ENCODE measurements at places on chromosomes 6 and 20. TPM values are rescaled to one million over a fixed set of nuclear protein-coding genes. Genes with fewer than 3 reads are reported as not detected.

DNA sequence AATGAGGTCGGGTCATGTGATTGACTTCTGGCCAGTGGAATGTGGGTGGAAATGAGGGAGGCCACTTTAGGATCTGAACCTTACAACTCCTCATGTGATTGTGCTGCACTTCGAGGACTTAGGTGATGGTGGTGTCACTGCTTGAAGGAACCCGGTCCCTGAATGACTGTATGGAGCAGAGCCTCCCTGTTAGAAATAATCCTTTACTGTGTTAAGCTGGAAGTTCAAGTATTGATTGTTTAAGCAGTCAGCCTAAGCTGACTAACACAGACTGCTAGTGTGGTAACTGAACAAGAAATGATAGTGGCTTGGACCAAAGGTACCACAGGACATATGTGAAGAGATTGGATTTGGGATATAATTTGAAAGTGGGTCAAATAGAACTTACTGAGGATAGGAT lies 138.0 kb downstream of the OPN5 start:
- no peak for DNase-seq

DNA sequence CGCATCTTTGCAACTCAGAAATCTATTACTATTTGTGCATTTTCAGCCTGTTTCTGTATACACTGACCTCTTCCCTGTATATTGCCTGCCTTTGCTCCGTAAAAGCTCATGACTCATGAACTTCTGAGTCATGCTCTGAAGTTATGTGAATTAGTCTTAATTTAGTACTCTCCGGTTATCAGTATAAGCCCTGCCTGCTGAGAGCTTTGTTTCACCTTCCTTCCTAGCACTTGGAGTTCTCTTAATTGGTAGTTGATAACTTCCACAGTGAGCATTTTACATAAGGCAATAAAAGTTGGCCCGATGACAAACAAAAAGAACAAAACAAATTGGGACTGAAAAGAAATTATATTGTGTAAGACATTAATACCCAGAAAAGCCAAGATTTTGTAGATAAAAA lies 231.4 kb downstream of the GJA1 start:
- DNase-seq: no peak

DNA sequence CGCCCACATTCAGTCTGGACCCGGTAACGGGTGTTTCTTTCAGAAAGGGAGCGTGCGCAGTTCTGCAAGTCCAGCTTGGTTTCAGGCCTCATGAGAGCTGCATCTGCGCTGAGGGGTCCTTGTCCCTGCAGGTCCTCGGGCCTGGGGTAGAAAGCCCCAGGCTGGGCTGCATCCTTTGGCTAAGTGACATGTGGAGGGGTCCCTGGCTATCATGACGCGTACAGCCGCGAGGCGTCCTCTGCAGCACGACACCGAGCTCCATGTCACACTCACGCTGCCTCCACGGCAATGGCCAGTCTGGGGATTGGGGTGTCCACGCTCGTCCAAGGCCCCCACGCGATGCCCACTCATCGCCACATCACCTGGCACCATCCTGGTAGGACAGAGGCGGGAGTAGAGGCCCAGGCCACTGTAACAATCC lies 1.7 kb upstream of the KIF25 start:
- DNase-seq: no peak

DNA sequence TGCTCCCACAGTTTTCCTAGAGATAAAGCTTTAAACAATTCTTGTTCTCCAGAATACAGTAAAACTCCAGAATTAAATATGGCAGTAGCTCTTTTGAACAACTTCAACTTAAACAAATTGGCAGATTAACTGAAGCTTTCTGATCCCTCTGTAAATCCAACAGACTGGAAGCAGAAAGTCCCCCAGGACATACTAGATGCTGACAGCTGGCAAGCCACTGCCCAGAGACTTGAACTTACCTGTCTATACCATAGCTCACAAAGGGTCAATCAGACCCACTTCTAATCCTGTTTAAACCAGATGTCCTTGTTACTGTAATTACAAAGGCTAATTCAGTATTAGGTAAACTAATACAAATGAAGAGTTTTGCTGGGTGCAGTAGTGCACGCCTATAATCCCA lies 12.3 kb downstream of the GPLD1 start:
- DNase-seq: no peak

GRCh38 chr6:89745096-89745495 lies 74.5 kb downstream of the MDN1 start:
- no peak for DNase-seq

- no peak for DNase-seq
Measured at GRCh38 chr6:1381481-1382330, 7.7 kb upstream of the FOXF2 start.

DNA sequence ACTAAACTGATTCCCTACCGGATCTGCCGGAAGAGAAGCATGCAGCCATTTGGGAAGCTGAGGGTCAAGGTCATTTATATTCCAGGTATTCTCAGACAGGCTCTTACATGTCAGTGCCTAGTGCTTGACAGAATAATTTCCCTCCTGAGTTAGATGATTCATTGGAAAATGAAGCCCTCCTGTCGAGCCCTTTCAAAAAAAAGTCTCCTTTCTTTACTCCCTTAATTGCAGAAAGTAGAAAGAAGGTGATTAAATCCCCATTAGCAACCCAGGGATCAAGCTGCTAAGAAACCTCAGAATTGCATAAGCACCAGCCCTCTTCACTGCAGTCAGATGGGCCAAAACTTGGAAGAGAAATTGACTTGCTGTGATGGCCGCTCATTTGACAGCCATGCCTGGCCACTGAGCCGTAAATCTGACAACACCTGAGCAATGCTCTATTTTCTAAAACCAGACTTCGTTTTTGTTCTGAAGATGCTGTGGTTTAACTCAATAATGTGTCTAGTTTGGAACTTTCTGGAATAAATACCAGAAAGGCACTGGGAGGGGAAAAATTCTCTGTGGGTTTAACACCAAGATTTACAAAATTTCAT lies 61.0 kb upstream of the ARMH2 start:
- DNase-seq: no peak

DNA sequence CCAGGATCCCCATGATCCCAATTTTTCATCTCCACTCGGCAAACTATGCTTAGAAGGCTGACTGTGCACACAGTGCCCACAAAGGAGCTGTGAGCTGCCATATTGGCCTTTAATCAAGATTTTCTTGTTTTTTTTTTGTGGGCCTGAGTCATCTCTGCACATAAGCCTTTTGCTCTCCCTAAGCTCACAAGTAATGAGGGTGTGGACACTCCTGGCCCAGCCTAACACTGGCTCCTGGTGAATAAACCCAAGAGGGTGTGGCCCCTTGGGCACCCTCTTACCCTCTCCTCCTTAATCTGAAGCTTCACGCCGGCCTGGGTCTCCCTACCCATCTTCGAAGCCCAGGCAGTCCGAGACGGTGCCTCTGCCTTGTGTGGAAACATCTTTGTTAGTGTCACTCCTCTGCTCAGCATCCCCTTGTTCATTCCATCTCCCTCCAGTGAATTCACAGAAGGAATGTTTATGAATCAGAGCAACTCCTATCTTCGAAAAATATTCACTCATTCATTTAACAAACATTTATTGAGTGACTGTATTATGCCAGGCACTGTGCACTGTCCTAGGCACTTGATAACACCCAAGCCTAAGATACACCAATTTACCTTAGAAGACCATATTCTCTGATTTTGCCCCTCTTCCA lies 22.2 kb upstream of the MRPS10 start:
- no peak for DNase-seq

DNA sequence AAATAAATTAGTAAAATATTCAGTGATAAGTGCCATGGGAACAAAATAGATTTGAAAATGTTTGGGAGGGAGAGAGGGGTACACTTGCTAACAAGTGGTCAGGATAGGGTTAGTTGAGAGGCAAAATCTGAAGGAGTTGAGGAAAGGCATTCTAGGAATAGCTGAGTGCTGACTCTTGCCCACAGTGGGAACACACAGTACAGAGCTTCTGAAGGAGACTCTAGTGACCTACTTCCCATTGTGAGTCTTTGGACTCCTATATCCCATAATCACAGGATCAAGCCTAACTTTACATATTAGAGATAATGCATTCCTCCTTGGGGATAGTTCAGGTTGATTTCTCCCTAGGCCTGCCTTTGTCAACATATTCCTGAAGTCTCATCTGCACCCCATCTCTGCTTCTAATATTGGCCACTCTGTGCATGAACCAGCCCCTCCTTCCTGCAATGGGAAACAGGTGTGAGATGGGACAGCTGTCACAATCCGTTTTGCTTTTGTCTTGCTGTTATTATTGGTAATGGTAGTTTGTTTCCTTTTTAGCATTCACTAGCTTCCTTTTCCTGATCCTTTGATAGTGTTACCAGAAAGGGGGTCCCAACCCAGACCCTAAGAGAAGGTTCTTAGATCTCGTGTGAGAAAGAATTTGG lies 2.6 kb upstream of the TRIM38 start:
- no peak for DNase-seq

DNA sequence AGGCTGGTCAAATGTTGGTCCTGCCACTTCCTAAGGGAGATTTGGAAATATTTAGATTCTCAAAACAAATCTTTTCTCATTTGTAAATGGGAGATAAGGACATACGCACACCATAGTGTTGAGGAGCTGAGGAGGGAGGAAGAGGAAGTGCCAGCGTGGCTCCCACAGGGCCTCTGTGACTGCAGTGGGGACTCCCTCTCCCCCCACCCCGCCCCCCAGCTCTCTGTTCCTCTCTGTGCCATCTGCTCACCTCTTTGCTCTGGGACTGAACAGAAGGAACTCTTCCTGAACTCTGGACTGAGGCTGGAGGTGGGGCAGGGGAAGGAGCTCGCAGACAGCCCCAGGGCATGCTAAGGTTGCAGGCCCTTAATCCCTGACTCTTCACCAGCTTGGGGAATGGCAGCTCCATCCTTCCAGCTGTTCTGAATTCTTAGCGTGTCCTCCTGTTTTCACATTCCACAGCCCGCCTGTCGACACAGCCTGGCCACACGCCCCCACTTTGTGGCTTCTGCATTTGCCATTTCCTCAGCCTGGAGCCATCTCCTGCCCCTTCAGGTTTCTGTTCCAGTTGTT lies 11.4 kb downstream of the DDX27 start:
- no peak for DNase-seq

DNA sequence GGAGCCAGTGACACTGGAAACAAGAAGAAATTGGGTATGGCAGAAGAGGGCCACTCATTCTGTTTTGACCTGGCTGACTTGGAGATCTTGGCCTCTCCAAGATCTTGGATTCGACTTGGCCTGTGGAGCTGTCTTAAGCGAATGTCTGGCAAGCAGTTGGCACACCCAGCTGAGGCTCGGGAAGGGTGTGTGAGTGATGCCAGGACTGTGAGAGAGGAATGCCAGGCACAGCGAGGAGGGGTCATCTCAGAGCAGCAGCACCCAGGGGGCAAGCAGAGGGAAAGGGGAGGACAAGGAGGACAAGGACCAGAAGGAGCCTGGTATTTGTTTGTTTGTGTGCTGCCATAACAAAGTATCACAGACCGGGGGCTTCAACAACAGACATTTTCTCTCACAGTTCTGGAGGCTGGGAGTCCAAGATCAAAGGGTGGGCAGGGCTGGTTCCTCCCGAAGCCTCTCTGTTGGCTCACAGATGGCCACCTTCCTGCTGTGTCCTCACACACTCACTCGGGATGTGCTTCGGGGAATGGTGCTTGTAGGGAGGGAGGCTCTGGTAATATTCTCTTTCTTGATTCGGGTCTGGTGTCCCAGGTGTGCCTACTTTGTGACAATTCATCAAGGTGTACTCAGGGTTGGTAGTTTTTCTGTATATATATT lies 33.0 kb downstream of the RPP40 start:
- no peak for DNase-seq

DNA sequence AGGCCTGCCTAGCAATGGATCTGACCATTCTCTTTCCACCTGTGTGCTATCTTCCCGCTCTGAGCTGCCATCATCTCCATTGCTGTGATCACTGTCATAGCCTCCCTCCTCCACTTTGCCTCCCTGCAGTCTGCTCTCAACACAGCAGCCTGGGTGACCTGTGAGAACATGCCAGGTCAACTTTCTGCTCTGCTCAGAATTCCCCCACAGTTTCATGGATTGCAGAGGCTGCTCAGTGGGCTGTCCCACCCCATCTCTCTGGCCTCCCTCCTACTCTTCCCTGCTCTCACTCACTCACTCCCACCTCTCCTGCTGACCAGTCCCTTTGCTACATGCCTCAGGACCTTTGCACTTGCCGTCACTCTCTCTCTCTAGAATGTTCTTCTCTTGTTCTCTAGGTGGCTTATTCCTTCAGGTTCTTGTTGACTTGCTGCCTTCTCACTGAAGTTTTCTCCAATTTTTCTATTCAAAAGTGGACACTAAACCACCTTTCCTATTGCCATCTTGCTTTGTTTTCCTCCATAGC lies 159.9 kb downstream of the CD83 start:
- no peak for DNase-seq

- DNase-seq: no peak
Measured at GRCh38 chr6:15501826-15502445, 160.9 kb downstream of the DTNBP1 start.

GRCh38 chr6:140597181-140597580 lies 1222.7 kb upstream of the CITED2 start:
- no peak for DNase-seq

- no peak for DNase-seq
Measured at GRCh38 chr6:167904791-167905190, 78.1 kb downstream of the AFDN start.

DNA sequence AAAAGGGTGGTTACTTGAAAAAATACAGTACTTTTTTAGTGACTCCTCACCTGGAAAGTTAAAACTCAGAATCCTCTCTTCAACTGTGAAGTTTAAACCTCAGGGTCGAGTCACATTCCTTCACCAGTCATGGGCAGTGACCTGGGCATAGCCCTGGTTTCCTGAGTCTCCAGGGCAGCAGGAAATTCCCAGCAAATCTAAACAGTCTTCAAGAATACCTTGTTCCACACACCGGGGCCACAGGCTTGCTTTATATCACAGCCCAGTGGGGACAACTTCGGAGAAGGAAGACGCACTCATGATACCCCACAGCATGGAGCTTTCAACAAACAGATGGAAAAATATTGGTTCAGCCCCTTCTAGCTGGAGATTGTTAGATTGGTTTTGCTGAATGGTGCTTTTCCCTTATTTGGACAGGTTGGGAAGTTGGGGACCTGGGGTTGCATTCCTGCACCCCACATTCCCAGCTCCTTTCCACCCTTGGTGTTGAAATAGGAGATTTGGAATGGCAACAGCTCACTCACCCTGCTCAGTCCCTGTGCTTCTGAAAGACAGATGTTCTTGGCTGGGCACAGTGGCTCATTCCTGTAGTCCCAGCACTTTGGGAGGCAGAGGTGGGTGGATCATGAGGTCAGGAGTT lies 113.0 kb upstream of the TMEM170B start:
- DNase-seq: no peak

- DNase-seq: no peak
Measured at GRCh38 chr6:39997101-39997635, 62.9 kb upstream of the MOCS1 start.

GRCh38 chr6:20669571-20670314 lies 135.5 kb downstream of the CDKAL1 start:
- no peak for DNase-seq

- no peak for DNase-seq
Measured at GRCh38 chr6:13479971-13480434, 7.4 kb downstream of the GFOD1 start.

GRCh38 chr6:40511884-40512283 lies 75.3 kb downstream of the LRFN2 start:
- no peak for DNase-seq

GRCh38 chr20:42474646-42475045 lies 715.1 kb downstream of the PTPRT start:
- no peak for DNase-seq

The LINC00237 gene
- not detected for total RNA-seq

The GRM4 gene
- total RNA-seq: 0.69 TPM

The CBLN4 gene
- total RNA-seq: 0.10 TPM

The GPR6 gene
- not detected for total RNA-seq

The PPP1R14C gene
- 18.3 TPM for total RNA-seq

The AGER gene
- total RNA-seq: 2.7 TPM

The DAAM2 gene
- total RNA-seq: 32.2 TPM

The C20orf141 gene
- not detected for total RNA-seq

All from skin of body (tissue), 3 donors.